Cardiac septum (tissue), 1 donor: ENCODE measurements at places on chromosomes 5 and 9. TPM values are rescaled to one million over a fixed set of nuclear protein-coding genes. Genes with fewer than 3 reads are reported as not detected.

DNA sequence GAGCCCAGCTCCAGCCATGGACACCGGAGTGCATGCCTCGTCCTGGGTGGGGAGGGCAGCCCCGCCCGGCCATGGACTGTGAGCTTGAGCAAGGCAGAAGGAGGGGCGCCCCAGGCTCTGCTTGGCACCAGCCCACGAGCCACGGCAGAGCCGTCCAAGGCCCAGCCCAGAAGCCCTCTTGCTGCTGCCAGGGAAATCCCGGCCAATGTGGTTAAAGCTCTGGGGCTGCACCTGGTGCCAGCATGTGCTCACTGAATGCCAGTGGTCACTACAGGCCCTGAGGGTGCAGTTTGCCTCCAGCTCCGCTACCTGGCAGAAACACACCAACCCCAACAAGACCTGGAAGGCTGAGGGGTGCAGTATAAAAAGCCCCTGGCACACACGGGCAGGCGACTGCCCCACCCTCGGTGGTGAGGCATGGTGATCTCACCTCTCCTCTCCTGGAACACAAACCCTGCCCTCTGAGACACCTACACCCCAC, 11.8 kb downstream of the BRD3 start:
- DNase-seq: peak; percentile 84

DNA sequence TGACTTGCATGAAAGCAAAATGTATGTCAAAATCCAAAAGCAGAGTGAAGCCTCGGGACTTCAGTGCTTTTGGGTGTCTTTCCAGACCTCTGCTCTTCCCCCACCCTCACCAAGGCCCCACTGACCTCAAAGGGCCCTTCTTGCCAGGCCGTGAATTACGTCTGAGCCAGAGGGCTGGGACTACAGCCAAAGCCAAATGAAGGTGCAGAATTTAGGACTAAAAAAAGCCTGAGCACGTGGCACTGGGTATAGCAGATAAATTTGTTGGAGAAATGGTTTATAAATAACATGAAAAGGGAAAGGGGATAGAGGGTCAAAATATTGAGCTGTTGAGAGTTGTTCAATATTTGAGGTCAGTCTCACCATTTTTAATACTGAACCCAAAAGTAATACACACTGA, 163.4 kb downstream of the GHR start:
- peak; percentile 84 for DNase-seq

GRCh38 chr9:131484051-131484445, 18.7 kb upstream of the POMT1 start:
- peak; percentile 56 for DNase-seq

DNA sequence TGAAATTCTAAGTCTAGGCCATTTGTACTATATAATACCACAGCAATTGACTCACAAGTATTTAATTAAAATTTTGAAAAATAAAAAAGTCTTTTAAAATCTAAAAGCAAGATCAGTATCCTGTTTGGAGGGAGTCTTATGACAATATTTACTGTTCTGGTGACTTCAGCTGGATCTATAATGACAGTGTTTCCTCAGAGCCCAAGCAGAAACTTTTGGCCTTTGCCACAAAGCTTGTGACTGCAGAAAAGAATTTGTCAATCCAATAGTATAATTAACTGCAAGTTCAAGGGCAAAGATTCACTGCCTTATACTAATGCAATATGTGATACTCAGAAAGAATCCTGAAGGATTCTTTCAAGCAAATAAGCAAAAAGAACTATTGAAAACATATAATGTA, 49.6 kb upstream of the RAPGEF6 start:
- DNase-seq: no peak

DNA sequence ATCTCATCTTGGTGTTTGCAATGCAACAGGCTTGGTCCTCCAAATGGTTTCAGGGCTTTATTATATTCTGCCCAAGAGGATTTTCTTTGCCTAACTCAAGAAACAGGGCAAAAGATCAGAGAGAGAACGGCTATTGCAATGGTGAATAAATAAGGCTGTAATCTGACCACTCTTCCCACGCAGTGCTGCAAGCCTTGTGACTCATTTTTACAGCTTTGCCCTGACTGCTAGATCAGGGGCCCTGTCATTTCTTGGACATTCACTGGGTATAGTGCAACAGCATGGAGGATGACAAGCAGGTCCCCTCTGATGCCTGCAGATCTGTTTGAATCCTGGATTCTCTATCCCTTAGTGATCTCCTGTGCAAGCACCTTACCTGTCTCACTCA, 459.1 kb downstream of the EBF1 start:
- DNase-seq: no peak

GRCh38 chr9:120833325-120833724, 9.4 kb downstream of the PSMD5 start:
- DNase-seq: no peak

Gene DHX29
- total RNA-seq: 18.0 TPM
